Sigmoid colon (tissue), 7 donors: ENCODE measurements at places on chromosomes 16 and 17.

DNA sequence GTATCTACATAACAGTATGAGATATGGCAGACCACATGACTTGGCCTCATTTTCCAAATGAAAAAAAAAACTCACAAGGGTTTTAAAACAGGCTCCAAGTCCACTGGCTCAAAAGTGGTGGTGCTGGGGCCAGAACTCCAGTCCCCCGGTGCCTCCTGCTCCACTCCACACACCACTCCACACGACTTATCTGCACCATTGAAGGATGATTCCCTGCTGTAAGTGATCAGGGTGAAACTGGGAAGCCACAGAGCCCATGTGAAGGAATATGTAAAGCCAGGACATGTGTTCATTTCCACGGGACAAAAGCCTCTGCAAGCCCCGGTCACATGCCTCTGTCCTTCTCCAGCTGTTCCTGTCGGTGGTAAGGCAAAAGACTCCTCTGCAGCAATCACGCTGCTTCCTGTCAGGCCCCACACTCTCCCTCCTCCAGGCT lies 97.2 kb downstream of the ZNF18 start:
- peak; percentile 84 for DNase-seq

DNA sequence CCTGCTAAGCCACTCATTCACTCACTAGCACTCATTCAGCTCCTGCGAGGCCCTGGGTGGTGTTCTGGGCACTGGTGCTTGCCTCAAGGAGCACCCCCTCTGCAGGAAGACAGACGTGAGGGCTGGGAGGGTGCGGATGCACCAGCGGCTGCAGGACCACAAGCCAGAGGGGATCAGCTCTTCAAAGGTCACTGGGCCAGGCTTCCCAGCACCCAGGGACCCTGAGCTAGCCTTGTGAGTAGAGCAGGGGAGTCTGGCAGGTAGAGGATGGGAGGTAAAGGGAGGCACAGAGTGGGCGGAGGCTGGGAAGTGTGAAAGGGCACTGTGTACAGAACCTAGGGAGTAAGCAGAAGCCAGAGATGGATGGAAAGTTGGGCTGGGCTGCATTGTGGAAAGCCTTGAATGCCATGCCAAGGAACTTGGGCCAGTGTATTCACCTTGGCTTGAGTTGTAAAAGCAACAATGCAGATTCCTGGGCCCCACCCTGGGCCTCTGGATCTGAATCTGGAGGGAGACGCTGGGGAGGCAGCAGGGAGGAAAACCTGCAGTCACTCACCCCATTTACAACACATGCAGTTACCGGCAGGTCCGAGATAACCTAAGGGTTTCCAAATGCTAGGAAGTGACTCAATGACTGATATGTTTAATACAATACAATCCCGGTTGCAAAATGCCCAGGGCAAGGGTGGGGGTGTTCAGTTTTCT lies 1.7 kb downstream of the IL4R start:
- peak; percentile 85 for DNase-seq

- peak; percentile 80 for DNase-seq
These were observed 482 bp upstream of the SLC16A3 start for GRCh38 chr17:82228278-82228841.

DNA sequence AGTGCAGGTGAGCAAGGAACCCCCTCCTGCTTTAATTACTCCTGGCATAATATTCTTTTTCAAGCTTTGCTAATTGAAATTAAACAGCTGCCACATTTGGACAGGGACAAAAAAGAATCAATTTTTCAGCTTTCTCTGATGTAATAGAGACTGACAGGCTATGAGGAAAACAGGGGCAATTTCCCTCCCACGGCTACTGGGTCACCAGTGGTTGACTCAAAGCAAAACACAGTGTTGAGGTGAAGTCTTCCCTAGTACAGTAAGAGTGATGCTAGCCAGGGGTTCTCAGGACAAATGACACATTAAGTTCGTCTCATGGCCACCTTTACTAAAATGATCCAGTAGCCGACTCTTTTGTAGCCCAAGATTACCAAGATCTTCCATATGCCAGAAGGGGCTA lies 38.6 kb upstream of the PMFBP1 start:
- no peak for DNase-seq

DNA sequence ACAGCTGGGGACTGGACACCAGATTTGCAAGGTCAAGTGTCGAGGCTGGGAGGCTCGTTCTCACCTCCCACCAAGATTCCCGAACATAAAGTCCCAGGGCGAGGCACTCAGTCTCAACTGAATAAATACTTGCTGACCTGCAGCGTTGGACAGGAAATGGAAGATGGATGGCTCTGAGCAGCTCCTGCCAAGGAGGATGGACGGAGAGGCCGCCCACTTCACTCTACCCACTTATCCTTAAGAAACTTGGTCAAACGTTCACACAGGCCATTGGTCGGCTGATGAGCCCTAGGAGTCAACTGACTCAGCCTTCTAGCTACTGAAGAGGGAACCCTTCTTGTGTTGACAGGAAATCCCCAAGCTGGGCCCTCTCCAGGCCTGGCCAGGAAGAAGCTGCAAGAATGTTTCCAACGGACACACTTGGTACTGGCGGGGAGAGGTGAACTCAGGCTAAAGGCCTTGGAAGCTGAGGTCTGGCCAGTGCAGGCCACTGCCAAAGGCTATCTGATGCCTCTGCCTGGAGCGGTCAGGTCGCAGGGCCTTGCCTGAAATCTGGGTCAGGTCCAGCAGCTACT lies 50.0 kb downstream of the VAC14 start:
- peak; percentile 95 for DNase-seq

GRCh38 chr17:49829026-49829425 lies 18.8 kb downstream of the TAC4 start:
- no peak for DNase-seq

- no peak for DNase-seq
These were observed 12.5 kb downstream of the SREBF1 start for GRCh38 chr17:17824119-17824782.

GRCh38 chr16:3643095-3643730 lies 11.3 kb upstream of the DNASE1 start:
- DNase-seq: peak; percentile 19

GRCh38 chr17:78665952-78666920 lies 89.0 kb upstream of the DNAH17 start:
- DNase-seq: no peak
